ENCODE measurements at places on chromosomes 3 and 15.

GRCh38 chr15:85759376-85759775, 35.3 kb downstream of the KLHL25 start:
- DNase-seq: no peak

- no peak for DNase-seq
Measured at GRCh38 chr3:56202997-56203396, 265.3 kb downstream of the ERC2 start.

GRCh38 chr3:277873-278272, 81.3 kb downstream of the CHL1 start:
- no peak for DNase-seq

- DNase-seq: no peak
Measured at GRCh38 chr15:66750609-66751008, 48.6 kb downstream of the SMAD6 start.

GRCh38 chr3:127209840-127210653, 17.1 kb downstream of the PRR23E start:
- no peak for DNase-seq

DNA sequence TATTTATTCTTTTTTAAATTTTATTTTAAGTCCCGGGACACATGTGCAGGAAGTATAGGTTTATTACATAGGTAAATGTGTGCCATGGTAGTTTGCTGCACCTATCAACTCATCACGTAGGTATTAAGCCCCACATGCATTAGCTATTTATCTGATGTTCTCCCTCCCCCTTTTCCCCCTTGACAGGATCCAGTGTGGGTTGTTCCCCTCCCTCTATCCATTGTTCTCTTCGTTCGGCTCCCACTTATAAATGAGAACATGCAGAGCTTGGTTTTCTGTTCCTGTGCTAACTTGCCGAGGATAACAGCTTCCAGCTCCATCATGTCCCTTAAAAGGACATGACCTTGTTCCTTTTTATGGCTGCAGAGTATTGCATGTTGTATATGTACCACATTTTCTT, 220.3 kb downstream of the OCA2 start:
- no peak for DNase-seq

DNA sequence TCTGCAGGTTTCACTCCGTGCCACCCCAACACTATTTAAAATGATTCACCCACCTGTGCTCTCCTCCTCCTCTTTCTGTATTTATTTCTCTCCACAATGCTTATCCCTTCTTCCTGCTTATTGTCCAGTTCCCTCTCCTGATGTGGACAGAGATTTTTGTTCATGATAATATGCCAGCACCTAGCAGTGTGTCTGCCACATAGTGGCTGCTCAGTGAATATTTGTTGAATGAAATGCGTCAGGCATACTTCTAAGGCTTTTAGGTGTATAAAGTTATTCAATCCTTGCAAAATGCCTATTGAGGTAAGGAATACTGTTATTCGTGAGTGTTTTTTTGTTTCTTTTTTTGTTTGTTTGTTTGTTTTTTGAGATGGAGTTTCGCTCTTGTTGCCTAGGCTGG, 67.5 kb upstream of the MME start:
- no peak for DNase-seq

DNA sequence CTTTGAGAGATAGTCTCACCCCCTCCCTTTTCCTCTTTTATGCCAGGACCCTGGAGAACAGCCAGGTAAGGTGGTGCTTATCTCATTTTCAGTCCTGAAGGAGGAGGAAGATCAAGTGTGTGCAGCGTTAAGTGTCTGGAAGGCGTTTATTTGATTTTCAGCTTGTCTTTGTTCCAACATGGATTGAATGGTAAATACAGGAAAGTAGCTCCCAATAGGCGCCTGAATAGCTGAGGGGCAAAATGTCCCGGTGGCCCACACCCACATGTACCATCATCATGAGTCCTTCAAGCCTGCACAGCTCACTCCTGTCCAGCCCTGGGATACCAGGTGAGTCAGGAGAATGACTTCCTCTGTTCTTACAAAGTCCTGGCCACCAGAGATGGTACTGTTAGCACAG, 73.5 kb downstream of the CEMIP start:
- DNase-seq: no peak

DNA sequence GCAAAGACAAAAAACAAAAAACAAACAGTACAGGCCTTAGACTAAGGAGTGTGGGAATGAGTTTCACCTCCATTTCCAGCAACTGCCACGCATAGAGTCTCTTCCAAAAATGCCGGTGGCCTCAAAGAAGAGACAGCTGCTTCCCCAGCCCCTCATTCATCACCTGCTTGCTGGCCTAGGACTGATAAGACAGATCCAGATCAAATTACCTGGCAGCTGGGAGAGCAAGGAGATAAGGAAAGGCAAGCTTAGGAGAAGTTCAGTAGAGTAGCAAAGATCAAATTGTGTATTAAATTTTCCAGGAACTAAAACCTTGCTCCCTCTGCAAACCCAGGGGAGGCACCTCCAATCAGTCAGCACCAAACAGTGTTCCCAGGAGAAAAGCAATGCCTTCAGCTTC, 325.8 kb upstream of the CTNNB1 start:
- DNase-seq: no peak

DNA sequence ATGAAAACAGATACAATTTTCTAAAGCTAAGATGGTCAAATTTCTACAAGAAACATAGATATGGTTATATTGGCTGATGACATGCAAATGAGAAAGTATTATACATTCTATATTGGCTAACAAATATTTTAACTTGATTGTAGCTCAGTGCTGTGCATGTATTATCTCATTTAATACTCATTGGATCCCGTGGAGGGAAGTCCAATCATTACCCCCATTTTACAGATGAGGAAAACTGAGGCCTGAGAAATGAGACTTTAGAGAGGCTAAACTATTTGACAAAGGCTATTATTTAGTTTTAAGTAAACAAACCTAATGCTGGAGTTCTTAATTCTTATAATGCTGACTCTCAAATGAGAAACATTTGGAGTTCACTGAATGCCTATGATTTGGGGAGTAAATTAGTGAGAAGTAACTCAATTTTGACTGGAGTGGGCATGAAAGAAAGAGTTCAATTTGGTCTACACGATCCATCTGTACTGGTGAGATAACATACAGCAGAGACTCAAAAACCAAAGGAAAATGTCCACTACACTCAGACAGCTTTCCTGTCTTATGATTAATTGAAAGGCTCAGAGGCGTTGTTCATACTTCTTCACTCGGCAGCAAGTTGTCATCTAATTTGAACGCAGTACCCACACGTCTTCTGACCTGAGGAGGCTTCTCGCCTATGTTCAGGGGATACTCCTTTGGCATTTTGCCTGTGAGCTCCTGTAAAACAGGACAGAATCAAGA, 72.2 kb upstream of the LMOD3 start:
- DNase-seq: no peak

DNA sequence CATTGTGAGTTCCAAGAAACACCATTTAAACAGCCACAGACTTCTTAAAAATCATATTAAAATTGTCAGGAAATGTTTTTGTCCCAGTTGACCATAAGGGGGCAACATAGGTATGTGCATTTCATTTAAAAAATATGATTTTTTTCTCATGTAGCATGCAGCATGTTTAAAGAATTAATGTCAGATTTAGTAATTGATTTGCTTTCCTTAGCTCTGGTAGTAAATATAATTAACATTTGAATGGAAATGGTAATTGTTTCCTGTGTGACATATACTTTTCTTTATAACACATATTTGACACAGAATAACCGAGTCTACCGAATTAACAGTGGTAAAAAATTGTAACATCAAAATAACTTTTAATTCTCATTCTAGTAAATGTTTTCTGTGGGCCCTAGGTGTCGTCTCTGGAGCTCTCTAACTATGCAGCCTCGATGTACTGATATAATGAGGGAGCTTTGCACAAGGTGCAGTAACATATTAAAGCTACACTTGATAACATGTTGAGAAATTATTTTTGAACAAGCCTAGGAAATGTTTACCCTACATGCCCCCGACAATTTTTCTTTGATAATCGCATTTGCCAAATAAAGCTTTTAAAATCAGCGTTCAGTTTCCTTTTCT, 34.9 kb downstream of the NXPE3 start:
- peak; percentile 48 for DNase-seq

- no peak for DNase-seq
Measured at GRCh38 chr15:70493787-70494516, 269.4 kb downstream of the UACA start.

- no peak for DNase-seq
Measured at GRCh38 chr3:142268426-142268825, 43.0 kb upstream of the GK5 start.

- peak; percentile 83 for DNase-seq
Measured at GRCh38 chr15:55897560-55898336, 95.7 kb downstream of the NEDD4 start.

DNA sequence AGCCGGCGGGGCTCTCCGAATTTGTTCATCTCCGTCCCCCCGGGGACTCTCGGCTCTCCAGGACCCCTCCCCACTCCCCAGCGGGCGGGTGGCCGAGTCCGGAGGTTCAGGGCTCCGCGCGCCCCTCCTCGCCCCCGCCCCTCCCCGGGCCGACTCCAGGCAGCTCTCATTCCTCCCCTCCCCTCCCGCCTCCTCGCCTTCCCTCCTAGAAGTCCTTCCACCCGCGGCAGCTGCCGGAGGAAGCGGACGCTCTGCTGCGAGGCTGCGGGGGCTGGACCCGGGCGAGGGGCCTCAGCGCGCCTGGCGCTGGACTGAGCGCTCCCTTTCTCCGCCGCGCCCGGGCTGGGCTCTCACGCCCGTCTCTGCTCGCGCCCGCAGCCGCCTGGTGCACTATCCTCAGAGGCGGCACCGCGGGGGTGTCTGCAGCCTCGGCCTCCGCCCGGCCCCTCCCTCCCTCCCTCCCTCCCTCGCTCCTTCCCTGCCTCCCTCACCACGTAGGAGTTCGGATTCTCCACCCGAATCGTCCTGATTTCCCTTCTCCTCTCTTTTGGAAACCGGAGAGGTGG, at the start of gene ROBO2:
Gene ROBO2 (plus strand): TSS at position 494 of the 566 bp plus-strand sequence. CDS start 687 bp downstream, outside the sequence.
- peak; percentile 18 for DNase-seq

DNA sequence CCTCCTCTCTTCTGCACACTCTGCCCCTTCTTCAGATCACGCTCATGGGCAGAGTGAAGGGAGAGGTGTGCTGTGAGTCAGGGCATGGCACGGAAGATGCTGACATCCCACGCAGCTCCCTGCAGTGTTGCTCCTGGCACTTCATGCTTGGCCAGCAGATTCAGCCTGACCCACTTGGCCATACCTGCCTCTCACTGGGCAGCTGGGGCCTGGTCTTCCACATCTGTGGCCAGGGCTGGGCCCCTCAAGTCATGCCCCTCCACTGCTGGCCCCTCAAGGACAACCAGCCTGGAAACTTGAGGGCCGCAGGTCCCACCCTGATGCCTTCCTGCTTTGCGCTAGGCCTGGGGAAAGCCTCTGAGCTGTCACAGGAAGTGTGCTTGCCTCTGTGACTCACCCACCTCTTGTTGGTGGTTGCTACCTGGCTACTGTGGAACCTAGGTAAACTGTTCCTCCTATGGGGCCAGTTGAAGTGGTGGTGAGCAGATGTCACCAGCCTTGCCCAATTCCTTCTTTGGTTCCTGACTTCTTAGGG, 48.7 kb downstream of the BSN start:
- no peak for DNase-seq

GRCh38 chr3:196016485-196016884, 65.4 kb downstream of the TFRC start:
- peak; percentile 66 for DNase-seq

- no peak for DNase-seq
Measured at GRCh38 chr3:53577506-53577905, 83.1 kb downstream of the CACNA1D start.

DNA sequence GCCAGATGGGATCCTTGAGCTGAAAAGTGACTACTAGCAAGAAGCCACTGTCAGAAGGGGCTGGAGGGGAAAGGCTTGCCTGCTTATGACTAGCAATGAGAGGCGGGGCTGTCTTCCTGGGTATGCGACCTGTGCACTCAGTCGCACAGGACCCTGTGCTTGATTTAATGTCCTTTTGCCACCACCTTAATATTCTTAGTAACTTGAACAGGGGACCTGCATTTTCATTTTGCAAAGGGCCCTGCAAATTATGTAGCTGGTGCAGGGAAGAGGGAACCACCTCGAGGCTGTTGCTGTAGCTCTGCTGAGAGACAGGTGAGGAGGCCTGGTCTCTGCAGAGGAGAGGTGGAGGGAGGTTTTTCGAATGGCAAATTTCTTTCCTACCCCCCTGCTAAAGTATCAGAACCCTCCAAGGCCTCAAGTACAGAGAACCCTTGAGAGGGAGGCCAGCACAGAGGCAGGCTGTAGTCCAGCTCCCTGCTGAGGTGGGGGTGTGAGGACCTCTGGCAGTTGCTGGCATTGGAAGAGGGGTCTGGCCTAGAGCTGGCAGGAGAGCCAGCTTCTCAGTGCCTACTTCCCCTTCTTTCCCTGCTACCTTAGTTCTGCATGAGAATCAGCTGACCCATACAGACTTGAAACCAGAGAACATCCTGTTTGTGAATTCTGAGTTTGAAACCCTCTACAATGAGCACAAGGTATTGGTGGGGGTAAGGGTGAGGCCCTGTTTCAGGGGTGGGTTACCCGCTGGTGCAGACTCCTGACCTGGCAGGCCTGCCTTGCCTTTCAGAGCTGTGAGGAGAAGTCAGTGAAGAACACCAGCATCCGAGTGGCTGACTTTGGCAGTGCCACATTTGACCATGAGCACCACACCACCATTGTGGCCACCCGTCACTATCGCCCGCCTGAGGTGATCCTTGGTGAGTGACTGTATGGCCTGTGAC, 11.4 kb downstream of the CLK3 start:
- DNase-seq: no peak

GRCh38 chr3:158097593-158098308, 8.5 kb downstream of the SHOX2 start:
- DNase-seq: no peak

GRCh38 chr3:195146131-195146530, 124.8 kb downstream of the XXYLT1 start:
- DNase-seq: no peak

DNA sequence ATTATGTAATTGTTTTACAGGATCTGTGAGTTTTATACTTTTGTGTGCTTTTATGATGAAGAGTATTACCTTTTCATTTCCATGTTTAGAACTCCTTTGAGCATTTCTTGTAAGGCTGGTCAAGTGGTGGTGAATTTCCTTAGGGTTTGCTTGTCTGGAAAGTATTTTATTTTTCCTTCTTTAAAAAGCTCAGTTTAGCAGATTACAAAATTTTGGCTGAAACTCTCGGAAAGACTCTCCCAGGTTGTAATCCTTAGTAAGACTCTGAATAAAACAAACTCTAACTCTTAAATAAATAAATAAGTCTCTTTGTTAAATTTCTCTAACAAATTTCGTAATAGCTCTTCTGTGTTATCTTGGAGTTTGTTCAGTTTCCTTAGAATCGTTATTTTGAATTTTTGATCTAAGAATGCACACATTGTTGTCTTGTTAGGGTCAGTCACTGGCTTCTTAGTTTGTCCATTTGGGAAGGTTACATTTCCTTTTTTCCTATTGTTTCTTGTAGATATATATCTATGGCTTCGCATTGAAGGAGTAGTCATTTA, 14.7 kb upstream of the ACOX2 start:
- no peak for DNase-seq

DNA sequence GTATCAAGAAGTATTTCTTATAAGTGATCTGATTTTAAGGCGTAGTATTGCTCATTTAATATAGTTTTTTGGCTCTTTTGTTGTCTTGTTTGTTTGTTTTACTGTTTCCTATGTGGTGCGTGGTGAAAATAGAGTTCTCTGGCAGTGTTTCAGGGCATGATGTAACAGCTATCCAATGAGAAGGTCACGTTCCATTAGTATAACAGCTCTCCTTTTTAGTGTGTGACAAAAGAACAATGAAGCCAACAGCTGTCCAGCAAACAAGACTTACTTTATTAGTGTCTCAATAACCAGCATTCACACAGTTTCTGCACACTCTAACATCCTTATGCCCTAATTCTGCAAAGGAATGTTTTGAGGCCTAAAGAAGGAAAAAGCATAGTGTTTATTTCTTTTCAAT, 127.9 kb downstream of the SLC25A26 start:
- no peak for DNase-seq

Data from HCEC 1CT (cell line).